ENCODE measurements at places on chromosomes 12 and 14.

- DNase-seq = no peak
Measured at GRCh38 chr12:9866860-9867269, 2.3 kb downstream of the CLEC2B start.

- no peak for DNase-seq
Measured at GRCh38 chr12:57332646-57333312, 81.8 kb upstream of the STAC3 start.

- DNase-seq = no peak
Measured at GRCh38 chr14:96578619-96579018, 76.4 kb downstream of the PAPOLA start.

- no peak for DNase-seq
Measured at GRCh38 chr14:88194531-88194930, 128.5 kb downstream of the KCNK10 start.

- no peak for DNase-seq
Measured at GRCh38 chr12:124044809-124045321, 71.8 kb downstream of the ZNF664 start.

- DNase-seq = no peak
Measured at GRCh38 chr12:82877963-82878362, 191.3 kb downstream of the TMTC2 start.
